NCI-H1417 (cell line): ENCODE measurements at places on chromosomes 2 and 18.

GRCh38 chr2:46018773-46019591 lies 278.2 kb upstream of the EPAS1 start:
- no peak for DNase-seq

DNA sequence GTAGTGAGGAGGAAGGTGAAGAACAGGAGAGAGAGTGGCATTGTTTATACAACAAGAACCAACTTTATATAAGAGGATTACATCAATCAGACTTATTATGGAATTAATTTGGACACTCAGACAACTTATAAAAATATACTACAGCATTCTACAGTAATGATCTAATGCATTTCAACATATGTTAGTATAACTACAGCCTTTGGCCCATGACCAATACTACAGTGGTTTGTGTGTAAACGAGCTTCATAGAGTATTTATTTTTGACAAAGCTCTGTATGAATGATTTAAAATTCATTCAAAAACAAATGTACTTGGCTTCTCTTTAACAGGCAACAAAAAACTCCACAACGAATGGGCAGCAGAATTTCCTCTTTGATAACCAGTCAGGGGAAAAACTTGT lies 72.8 kb downstream of the ZNF521 start:
- DNase-seq: no peak

DNA sequence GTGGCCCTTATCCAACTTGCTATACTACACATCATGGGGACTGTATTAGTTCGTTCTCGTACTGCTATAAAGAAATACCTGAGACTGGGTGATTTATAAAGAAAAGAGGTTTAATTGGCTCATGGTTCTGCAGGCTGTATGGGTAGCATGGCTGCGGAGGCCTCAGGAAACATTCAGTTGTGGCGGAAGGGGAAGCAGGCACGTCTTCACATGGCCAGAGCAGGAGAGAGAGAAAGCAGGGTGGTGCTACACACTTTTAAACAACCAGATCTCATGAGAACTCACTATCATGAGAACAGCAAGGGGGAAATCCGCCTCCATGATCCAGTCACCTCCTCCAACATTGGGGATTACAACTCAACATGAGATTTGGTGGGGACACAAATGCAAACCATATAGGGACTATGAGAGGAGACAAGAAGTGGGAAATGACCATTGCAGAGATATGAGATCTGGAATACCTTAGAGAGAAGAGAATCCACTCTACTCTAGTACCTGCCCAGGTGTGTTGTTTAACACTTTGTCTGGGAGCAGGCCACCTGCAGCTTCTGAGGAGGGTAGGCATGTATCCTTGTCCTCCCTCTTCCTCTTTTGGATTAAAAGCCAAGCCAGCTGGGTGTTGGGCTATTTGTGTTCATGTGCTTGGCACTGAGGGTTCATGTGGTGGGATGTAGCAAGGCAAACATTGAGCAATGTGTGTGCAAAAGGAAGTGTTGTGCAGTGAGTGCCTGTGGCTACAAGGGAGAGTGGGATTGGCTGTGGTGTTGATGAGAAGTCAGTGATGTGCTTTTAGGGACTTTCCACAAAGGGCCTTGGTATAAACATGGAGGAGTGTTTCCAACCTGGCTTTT lies 22.8 kb downstream of the TTLL4 start:
- no peak for DNase-seq

GRCh38 chr2:194822097-194822496 lies 834.9 kb upstream of the SLC39A10 start:
- DNase-seq: peak; percentile 8

DNA sequence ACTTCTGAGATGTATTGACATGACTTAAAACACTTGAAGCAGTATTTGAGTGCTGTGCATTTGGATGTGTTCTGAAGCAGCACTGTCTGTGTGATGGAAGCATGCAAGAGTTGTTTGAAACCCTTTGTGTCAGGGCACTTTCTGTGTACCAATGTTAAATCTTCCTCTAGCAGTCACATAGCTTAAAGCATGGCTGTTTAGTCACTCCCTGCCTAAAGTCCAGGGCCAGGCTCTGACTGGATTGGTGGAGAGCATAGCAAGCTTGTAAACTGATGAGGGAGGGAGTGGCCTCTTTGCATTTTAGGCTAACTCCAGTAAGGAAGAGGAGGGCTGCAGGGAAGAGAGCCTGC lies 73.5 kb downstream of the MYO1B start:
- no peak for DNase-seq

GRCh38 chr2:27954771-27955383 lies 64.3 kb downstream of the BABAM2 start:
- DNase-seq: peak; percentile 16

DNA sequence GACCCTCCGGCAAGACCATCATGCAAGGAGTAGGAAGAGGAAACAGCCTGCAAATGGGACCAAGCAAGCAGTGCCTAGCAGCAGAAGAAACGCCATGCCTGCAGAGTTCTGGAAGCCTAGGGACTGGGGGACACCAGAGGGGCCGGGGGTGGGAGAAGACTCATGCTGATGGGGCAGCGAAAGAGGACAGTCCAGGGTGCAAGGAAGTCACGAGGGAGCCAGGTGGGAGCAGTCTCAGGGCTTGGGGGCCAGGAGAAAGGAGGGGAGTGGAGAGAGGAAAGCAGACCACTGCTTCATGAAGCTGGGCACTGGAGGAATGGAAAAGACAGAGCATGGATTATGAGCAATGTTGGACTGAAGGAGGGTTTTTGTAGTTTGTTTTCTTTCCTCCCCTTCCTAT lies 119.4 kb upstream of the CAPN13 start:
- no peak for DNase-seq

- DNase-seq: no peak
Measured at GRCh38 chr2:178829299-178829960, 22.2 kb upstream of the TTN start.
